ENCODE measurements at places on chromosomes 1 and 21.

- no peak for DNase-seq
Observed at GRCh38 chr1:30747033-30748008, 10.3 kb downstream of the LAPTM5 start.

GRCh38 chr1:15510611-15511405 lies 13.2 kb downstream of the CASP9 start:
- DNase-seq: no peak

GRCh38 chr1:220631238-220631815 lies 58.8 kb upstream of the C1orf115 start:
- no peak for DNase-seq

- DNase-seq: no peak
Observed at GRCh38 chr1:228190778-228191177, 17.1 kb upstream of the OBSCN start.

DNA sequence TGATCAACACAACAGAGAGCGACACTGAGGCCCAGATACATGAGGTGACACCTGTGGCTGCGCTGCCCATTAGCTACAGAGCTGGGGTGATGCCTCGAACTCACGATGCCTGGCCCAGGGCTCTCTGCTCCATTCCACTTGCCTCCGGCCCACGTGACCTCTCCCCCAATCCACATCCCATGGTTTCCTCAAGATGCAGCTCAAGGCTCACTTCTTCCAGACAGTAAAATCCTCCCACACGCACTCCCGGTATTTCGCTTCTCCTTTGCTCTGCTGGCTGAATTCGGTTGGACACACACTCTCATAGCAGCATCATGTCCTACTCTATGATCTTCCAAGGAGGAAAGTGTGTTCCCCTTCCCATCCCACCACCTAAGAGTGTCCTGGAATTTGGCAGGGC lies 672.5 kb downstream of the KIF26B start:
- DNase-seq: no peak

DNA sequence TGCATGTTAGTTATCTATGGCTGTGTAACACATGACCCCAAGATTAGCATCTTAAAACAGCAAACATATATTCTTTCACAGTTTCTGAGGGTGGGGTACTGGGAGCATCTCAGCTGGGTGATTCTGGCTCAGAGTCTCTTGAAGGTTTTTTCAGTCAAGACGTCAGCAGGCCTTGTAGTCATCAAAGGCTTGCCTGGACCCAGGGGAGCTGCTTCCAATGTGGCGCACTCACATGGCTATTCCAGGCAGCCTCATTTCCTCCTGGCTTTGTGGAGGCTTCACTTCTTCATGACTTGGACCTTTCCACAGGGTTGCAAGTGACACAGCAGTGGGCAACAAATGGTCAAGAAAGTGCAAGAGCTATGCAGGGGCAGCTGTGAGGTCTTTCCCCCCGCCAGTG lies 114.7 kb downstream of the ACTL8 start:
- no peak for DNase-seq

GRCh38 chr1:225677350-225678124 lies 24.6 kb upstream of the ENAH start:
- DNase-seq: no peak

DNA sequence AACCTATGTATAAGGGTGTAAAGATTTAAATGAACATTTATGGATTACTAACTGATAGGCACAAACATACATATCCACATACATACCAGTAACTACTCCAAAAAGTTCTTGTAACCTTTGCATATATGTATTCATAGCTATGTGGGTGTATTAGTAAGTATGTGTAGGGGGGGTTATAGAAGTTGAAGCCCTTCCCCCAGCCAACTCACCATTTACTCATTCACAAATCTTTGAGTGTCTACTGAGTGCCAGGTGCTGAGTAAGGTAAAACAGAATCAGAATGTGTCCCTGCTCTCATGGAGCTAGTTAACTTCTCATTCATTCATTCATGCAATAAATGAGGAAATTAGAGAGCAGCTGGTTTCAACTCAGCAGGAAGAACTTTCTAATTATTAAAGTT lies 1.3 kb downstream of the C1orf146 start:
- no peak for DNase-seq

DNA sequence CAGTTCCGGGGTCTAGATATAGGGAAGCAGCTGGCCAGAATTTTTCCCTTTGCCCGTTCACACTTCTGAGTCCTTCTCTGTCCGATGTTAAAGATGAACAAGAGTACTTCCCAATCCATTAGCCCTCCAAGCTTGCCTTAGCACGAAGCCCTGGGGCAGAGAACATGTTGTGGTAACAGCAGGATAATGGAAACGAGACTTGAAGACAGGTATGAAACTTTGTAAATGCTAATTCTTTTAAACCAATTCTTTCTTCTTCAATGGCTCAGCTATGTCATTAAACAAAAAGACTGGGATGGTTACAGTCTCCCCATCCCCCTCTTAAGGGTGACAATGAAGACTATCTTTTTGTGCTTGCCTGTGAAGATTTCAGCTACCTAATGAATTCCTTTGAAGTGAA lies 218.5 kb downstream of the PLA2G4A start:
- no peak for DNase-seq

DNA sequence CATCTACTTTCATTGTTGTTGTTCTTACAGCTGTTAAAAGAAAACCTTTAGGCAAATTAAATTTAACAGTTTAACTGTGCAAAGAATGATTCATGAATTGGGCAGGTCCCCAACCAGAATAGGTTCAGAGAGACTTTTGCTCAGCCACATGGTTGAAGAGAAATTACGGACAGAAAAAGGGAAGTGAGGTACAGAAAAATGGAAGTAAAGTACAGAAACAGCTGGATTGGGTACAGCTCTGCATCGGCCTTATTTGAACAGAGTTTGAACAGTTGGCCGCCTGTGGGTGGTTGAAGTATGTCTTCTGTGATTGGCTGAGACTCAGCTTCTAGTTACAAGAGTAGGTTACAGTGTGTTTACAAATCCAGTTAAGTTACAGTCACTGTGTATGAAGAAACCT lies 210.1 kb downstream of the FGGY start:
- DNase-seq: no peak

DNA sequence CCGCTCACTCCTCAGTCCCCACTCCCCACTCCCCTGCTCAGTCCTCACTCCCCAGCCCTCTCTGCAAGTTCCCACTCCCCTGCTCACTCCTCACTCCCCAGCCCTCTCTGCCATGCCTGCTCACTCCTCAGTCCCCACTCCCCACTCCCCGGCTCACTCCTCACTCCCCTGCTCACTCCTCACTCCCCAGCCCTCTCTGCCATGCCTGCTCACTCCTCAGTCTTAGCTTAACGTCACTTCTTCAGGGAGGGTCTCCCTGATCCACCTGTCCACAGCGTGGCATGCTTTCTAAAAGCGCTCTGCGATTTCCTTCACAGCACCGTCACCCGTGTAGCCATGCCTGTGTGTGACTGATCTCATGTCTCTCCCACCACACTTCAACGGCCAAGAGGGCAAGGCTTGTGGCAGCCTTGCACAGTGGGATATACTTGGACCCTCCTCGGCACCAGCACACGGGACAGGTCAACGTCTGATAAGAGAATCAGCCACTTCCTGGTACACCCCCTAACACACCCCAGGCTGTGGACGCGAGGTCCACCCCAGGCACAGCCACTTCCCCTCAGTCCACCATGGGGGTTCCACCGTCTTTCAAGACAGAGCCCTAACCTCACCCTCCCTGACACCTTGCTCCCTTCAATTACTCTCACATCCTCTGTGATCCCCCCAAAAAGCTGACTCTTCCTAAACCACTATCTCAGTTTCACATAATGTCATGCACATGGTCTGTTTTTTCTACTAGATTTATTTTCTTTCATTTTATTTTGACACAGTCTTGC lies 14.0 kb downstream of the PRDM15 start:
- no peak for DNase-seq

GRCh38 chr1:16965486-16966067 lies 14.8 kb downstream of the MFAP2 start:
- DNase-seq: no peak

DNA sequence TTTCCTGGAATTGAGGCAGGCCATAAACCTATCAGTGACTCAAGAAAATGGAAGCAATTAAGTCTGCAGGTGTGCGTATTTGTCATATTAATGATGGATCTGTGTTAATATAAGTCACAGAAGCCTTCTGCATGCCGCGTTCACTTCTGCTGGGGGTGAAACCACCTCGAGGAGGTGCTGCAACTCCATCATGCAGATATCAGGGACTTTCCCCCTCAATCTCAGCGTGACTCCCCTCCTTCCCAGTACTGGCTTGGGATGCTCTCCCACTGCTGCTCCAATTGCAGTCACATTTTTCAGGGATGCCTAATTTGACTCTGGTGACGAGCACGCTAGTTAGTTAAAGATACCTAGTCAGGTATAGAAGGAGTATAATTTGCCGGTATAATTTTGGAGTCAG lies 87.5 kb downstream of the ASTN1 start:
- no peak for DNase-seq

GRCh38 chr1:234583755-234584419 lies 26.1 kb downstream of the IRF2BP2 start:
- DNase-seq: no peak

DNA sequence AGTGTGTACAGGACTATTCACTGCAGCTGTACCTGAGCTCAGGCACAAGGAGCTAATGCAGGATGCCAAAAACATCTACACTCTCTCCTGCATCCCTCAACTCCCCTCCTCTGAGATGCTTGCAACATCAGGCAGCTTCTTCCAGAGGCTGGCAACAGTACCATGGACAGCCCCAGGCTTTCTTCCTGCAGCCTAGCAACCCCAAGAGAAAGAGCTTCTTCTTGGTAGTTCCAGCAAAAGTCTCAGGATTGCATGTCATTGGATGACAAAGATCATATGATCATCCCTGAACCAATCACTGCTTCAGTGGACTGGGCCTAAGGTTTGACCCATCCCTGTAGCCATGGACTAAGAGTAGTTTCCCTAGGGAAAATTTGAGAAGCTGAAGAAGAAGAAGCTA lies 46.7 kb downstream of the CAMK2N1 start:
- DNase-seq: no peak

DNA sequence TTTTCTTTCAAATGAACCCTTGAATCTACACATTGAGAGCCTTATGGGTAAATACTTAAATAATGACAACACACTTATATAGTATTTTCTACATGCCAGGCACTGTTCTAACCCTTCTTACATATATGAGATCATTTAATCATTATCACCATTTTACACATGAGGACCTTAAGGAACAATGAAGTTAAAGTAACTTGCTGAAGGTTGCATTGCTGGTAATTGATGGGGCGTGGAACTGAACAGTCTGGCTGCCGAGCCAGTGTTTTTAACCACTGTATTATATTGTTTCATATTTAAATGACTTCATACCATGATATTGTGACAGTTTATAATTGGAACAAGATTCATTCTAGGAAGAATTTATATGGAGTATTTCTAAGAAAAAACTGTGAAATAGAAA lies 111.9 kb upstream of the TENT5C start:
- DNase-seq: no peak

GRCh38 chr1:16249596-16250241 lies 12.7 kb upstream of the CPLANE2 start:
- no peak for DNase-seq

- DNase-seq: no peak
Observed at GRCh38 chr1:214319938-214320337, 39.0 kb downstream of the SMYD2 start.

DNA sequence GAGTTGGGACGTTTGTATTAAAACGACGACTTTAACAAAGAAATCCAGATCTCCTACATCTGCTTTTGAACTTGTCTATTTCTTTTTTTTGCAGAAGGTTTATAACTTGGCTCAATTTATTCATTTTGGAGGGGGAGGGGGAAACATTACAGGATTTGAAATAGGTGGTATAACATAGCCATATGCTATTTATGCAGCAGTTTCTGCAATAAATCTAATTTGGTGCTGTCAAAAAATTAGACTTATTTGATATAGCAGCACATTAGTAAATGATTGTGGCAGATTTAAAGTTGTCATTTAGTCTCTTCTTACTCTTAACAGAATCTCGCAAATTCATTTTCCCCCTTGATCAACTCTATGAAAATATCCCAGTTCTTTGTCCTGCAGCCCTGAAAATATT lies 138.2 kb downstream of the SDCCAG8 start:
- DNase-seq: no peak

- no peak for DNase-seq
Observed at GRCh38 chr1:66415866-66416265, 118.1 kb upstream of the SGIP1 start.

DNA sequence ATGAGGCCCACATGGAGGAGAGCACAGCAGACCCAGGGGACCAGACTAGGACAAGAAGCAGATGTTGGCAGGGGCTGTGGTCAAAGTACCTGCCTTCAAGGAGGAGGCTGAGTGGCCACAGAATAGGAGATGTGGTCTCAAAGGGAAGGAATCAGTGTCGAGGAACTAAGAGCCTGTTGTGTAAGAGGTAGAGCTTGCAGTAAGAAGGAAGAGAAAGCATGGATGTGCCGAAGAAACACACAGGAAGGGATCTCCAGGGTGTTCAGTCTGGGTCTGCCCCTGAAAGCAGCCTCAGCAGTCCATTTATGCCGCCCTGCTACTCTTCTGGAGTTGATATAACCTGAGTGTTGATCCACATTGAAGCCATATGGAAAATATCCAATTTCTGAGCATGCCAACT lies 83.9 kb downstream of the NID1 start:
- no peak for DNase-seq

- DNase-seq: no peak
Observed at GRCh38 chr1:232319518-232320210, 310.3 kb downstream of the SIPA1L2 start.

DNA sequence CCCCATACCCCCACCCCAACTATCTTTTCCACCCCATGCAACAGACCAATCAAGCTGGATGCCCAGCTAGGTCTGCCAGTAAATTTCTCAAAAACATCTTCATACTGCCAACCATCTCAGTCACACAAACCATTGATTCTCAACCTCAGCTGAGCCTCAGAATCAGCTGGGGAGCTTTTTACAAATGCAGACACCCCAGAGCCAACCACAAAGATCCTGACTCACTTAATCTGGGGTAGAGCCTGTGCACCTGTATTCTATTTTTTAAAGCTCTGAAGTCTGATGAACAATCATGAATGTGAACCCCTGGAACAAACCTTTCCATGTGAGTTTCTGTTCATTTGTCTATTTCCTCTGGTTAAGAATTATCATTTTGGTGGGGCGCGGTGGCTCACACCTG lies 66.0 kb downstream of the ZNF281 start:
- DNase-seq: no peak

GRCh38 chr1:243959998-243960397 lies 91.1 kb upstream of the ZBTB18 start:
- DNase-seq: no peak

All from stimulated activated naive CD4-positive, alpha-beta T cell treated with Interleukin-2 at 50 U/mL for 16 hours (primary cell).